ENCODE measurements at places on chromosomes 7 and 10. TPM values are rescaled to one million over a fixed set of nuclear protein-coding genes. Genes with fewer than 3 reads are reported as not detected.

DNA sequence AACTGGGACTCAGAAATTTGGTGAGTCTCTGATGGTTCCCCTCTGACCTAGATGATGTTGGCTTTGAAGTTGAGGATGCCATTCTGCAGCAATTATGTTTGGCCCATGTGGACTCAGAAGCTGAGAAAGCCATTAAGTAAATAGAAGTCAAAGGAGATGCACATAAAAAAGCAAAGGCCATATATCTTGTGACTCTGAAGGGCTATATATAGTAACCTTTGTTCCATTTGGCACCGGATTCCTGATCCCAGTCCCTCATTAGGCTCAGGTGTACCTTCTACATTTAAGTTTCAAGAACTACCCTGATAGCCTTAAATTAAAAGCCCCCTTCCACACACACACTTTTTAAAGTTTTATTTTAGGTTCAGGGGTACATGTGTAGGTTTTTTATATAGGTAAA, 50.0 kb upstream of the PDK4 start:
- no peak for DNase-seq

Gene OGDHL
- not detected for total RNA-seq

Gene DGKB
- not detected for total RNA-seq

DNA sequence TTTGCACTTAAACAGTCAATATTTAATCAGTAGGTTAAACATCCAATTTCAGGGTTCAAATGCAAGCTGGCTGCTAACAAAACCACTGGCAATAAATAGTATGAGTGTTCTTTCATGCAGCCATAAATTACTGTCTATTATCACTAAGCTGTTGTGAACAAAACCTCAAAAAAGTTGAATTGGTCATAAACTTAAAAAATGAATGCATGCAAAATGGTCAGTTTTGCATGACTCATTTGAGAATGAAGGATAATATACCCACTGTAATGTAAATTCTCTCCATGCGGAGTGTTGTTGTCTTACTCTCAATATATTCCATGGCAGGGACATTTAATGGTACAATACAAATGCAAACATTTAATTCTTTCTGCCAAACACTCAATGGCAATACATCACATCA, 226.4 kb downstream of the MAGI2 start:
- DNase-seq: no peak

Measured in T-cell (primary cell).